ENCODE measurements at places on chromosomes 2 and 18. TPM values are rescaled to one million over a fixed set of nuclear protein-coding genes. Genes with fewer than 3 reads are reported as not detected.

RRM2 gene
- total RNA-seq: 109 TPM

DNA sequence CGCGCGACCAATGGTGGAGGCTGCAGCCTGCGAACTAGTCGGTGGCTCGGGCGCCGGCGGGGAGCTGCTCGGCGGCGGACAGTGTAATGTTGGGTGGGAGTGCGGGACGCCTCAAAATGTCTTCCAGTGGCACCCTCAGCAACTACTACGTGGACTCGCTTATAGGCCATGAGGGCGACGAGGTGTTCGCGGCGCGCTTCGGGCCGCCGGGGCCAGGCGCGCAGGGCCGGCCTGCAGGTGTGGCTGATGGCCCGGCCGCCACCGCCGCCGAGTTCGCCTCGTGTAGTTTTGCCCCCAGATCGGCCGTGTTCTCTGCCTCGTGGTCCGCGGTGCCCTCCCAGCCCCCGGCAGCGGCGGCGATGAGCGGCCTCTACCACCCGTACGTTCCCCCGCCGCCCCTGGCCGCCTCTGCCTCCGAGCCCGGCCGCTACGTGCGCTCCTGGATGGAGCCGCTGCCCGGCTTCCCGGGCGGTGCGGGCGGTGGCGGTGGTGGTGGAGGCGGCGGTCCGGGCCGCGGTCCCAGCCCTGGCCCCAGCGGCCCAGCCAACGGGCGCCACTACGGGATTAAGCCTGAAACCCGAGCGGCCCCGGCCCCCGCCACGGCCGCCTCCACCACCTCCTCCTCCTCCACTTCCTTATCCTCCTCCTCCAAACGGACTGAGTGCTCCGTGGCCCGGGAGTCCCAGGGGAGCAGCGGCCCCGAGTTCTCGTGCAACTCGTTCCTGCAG, at the start of gene HOXD9:
Gene HOXD9, plus strand, starts transcription at position 37 of the 728 bp plus-strand sequence. Its CDS starts 50 bp downstream, at position 87.
- no peak for DNase-seq

DNA sequence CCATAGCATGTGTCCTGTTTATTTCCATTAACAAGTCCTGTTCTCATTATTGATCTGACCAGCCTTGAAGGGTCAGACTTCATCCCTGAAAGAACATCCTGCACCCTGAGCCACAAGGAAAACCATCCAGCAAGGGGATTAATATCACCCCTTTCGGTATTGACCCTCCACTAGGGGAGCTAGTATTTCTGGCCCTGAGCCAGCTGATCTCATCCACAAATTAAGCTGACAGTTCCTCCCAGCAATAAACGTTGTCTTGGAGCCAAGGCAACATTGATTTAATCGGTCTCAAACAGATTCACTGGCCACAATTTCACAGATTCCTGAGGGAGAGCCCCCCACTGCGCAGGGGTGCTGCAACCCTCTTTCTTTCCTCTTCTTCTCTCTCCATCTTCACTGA, 353.1 kb upstream of the FANCL start:
- no peak for DNase-seq

GRCh38 chr18:8389391-8390340, 219.6 kb upstream of the RAB12 start:
- no peak for DNase-seq

- no peak for DNase-seq
Observed at GRCh38 chr2:67684991-67685390, 287.9 kb downstream of the ETAA1 start.

GRCh38 chr2:132419235-132419634, 2.6 kb downstream of the GPR39 start:
- no peak for DNase-seq

DNA sequence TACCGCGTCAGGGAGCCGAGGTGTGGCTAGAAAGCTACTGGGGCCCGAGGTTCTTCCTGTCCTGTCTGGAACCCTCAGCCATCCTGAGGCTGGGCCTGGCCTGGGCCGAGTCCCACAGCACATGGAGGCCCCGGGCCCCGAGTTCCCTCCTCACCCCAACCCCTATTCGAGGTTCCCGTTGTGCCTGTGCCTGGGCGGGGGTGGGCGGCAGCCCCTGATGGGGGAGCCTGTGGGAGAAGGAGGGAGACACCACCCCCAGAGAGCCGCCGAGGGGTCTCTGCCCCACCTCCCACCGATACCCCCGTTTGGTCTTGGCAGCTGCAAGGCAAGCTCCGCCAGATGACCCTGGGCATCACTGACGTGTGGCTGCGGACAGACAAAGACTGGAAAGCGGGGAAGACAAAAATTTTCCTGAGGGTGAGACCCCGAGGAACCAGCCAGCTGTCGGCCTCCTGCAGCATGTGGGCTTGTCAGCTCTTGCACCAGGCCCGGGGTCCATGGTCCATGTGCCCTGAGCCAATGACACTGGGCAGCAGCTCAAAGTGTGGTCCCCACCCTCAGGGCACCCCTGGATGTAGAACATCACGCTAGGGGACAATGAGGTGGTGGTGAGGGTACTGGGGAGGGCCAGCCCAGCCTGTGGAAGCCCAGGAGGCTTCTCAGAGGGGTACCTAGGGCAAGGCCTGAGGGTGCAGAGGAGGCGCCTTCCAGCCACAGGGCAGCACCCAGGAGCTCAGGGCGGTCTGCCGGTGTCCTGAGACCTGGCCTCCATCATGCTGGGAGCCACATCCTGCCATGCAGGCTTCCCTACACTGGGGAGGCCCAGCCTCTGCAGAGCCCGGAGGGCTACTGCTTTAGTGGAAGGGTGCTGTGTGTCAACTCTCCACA, 52.5 kb upstream of the GPR17 start:
- peak; percentile 65 for DNase-seq

DNA sequence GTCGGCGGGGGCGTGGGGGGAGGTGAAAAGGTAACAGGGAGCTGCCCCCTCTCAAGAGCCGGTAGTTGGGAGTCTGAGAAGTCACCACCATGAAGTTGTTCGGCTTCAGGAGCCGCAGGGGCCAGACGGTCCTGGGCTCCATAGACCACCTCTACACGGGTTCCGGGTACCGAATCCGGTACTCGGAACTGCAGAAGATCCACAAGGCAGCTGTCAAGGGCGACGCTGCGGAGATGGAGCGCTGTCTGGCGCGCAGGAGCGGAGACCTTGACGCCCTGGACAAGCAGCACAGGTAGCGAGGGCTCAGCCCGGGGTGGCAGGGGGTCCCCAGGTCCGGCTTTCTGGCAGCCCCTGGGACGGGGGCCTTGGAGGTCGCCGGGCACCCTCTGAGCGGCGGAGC, 47.1 kb upstream of the ZNF519 start:
- DNase-seq: no peak

MDH1B gene
- 0.64 TPM for total RNA-seq

- DNase-seq: no peak
Observed at GRCh38 chr2:42923580-42924417, 131.4 kb upstream of the HAAO start.
